NCI-H1417 (cell line): ENCODE measurements at places on chromosomes 4 and X.

GRCh38 chrX:3526071-3526470 is 179.6 kb upstream of the MXRA5 start:
- DNase-seq = no peak

- no peak for DNase-seq
Observed at GRCh38 chrX:107601326-107601725, 27.0 kb upstream of the PRPS1 start.

DNA sequence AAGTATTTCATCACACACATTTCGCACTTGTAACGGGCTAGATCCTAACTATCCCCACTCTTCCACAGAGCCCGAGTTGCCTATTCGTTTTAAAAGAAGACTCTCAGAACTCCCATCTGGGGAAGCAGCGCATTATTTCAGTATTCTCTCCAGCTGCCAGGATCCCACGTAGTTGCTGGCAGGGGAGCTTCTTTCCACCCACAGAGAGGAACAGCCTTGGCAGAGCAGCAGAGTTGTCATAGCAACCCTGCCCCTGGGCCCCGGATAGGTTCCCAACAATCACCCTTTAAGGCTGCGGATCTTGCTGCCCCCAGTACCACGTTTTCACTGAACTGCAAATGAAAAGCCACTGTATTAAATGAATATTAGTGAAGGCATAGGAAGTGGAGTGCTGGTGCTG is 106.7 kb downstream of the GPM6A start:
- DNase-seq = no peak

DNA sequence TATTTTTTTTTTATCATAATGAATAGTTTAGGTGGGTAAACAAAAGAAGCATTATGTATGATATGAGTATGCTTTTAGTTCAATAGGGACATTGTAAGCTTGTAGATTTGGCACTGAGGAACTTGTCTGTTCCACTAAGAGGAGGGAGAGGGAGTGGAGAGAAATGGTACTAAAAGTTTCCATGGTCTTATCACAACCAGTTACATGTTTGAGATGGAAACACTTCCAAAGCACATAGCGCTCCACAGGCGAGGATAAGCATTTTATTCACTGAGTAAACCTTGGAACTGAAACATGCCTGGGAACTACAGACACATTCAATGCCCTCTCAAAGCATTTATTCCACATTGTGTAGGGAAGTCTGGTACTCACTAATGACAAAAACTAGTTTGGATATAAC is 15.5 kb downstream of the MYOZ2 start:
- no peak for DNase-seq

DNA sequence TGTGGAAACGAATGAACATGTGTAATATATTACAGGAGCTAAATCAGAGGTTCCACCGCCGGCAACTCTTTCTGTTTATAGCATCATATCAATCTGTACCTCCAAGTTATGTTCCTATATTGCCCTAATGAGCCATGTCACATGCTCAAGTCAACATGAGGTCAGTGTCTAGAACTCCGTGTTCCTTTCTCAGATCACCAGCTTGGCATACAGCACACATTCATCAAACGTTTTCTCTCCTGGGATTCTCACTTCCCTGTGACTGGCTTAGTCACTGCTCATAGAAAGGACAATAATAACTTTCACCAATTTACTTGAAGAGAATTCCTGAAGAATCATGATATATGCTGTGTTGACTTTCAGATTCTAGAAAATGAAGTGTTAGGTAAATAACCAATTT is 532.0 kb upstream of the SPANXN1 start:
- DNase-seq = no peak

- no peak for DNase-seq
Observed at GRCh38 chr4:122195718-122196117, 43.6 kb downstream of the BLTP1 start.

DNA sequence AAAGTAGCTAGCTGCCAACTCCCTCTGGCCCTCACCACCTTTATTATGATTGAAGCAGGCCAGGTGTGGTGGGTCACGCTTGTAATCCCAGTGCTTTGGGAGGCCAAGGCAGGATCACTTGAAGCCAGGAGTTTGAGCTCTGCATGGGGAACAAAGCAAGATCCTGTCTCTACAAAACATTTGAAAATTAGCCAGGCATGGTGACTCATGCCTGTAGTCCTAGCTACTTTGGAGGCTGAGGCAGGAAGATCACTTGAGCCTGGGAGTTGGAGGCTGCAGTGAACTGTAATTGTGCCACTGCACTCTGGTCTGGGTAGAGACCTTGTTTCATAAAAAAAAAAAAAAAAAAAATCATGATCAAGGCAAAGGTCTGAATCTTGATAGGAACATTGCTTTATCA is 467.0 kb upstream of the DIPK2B start:
- DNase-seq = no peak

DNA sequence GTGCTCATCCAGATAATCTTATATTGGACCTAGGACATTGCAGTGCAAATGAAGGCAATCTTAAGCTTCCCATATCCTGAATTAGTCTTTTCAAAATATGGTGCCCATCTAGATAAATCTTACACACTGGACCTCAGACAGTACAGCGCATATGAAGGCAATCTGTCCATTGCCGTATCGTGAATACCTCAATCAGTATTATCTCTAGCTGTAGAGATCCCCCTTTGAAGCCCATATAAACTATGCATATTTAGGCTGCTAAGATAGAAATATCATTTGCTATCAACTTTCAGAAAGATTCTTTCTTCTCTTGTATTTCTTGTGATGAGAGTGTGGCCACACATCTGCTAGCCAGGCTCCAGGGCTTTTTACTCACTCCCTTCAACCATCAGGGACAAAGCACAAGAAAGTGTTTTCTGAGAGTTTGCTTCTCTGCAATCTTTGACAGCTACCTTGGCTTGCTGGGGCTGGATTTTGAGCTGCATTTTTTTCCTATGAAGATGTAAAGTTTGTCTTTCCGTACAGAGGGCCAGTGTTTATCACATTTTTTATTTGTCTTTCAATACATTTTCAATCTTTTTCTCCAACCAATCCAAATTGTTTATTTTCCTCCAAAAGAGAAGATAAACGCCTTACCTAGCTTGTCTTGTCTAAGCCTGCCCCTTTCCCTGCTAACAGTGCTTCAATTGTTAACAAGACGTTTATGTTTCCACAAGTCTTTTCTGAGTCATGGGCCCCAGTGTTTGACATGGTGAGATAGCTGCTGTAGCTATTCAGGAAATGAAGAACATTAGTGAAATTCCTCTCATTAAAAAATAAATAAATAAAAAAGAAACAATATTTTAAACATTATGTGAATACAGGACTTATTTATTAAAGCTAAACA is 57.6 kb upstream of the FAT1 start:
- no peak for DNase-seq

DNA sequence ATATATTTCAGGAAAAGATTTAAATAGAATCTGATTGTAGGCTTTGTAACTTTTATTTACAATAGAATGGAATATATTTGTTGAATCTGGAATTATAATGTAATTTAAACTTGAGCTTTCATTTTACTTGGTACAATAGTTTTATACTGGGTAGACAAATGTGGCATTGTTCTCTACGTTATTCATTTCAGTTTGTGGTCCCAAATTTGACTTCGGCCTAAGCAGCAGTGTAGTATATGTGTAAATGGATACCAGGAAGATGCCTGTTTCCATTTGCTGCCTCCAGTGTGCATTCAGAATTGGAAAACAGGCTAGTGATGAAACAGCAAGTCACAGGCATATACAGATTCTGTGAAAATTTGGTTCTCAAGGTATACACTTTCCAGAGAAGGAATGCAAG is 77.8 kb downstream of the CLDN22 start:
- no peak for DNase-seq

GRCh38 chr4:30866907-30867306 is 146.7 kb downstream of the PCDH7 start:
- DNase-seq = no peak

DNA sequence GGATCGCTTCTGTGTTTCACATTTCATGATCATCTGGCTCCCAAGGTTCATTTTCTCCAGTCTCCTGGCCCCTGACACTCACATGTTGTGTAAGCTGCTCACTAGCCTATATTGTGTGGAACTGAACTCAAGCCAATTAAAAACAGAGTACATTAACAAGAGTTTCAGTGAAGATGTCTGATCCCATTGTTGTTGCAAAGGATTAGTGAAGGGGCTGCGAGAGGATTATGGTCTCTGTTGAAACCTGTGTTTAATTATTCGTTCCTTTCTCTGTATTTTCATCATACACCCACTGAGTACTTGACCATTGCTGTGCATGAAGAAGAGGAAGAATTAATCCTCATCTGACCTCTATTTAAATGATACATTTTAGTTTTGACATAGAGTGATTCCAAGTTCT is 54.7 kb downstream of the AFF2 start:
- DNase-seq = no peak

DNA sequence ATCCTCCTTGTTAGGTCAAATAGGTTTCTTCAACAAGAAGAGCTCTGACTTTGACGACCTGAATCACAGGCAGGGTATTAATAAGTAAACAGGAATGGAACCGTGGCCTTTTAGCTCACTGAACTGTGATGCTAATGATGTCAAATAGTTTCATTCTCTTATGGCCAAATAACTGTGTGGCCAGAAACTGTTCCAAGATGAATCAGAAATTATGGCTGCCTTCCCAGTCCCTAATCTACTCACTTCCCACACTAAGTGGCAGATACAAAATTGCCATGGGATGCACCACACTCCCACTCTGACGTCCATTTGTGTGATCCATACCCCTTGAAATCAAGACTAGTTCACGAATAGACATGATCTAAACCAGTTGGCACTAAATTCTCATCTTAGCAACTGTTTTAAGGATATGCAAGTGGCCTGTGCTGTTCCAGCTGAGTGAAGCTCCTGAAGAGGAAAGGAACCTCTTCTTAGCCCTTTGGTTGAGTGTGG is 455.4 kb downstream of the IL15 start:
- DNase-seq = no peak

- no peak for DNase-seq
Observed at GRCh38 chrX:19964017-19964710, 26.7 kb downstream of the BCLAF3 start.

GRCh38 chr4:40601641-40602040 is 28.0 kb downstream of the RBM47 start:
- no peak for DNase-seq

- no peak for DNase-seq
Observed at GRCh38 chr4:45147866-45148265, 421.5 kb upstream of the GNPDA2 start.

GRCh38 chrX:122188751-122189150 is 995.3 kb upstream of the GRIA3 start:
- DNase-seq = no peak

- DNase-seq = no peak
Observed at GRCh38 chrX:42725196-42725595, 52.8 kb downstream of the PPP1R2C start.

GRCh38 chr4:37797923-37798322 is 28.6 kb upstream of the PGM2 start:
- DNase-seq = no peak

DNA sequence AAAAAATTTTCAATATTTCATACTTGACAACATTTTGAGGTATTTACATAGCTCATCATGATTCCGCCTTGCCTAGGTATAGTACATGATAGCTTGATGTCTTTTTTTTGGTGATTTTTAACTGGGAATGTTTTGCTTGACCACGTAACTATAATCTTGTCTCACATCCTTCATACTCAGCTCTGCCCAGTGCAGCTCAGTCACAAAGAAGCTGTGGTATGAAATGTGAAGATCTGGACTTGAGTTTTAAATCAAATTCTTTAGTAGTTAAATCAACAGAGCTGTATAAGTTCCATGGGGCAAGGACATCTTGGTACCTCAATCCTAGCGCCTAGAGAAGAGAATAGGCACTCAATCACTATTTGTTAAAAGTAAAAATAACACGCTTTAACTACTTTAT is 276.3 kb upstream of the DKK2 start:
- DNase-seq = no peak

DNA sequence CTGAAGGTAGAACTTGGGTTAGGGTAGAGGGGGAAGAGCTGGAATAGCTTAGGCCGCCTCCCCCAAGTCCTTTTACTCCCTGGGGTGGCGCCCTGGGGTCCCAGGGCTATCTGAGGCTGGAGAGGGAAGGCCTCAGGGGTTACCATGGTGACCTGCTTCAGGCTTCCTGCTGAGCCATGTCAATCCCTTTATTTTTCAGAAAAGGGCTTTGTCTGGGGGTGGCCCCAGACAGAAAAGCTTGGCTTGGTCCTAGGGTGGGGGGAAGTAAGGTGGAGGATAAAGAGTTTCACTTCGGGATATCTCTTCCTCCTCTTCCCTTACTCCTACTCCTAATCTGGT is 6.3 kb downstream of the EFNB1 start:
- no peak for DNase-seq

DNA sequence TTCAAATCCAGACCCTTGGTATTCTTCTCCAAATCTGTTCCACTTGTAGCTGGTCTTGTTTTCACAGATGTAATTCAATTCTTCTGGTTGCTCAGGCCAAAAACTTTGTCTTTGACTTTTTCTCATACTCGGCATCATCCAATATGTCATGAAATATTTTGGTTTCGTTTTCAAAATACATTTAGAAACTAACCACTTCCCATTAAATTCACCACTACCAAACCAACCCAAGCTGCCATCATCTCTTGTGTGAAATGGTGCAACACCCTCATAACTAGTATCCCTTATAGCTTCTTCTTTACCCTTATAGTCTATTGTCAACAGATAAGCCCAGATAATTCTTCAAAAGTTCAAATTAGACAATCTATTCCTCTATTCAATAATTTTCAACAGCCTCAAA is 192.1 kb downstream of the PRR32 start:
- DNase-seq = no peak

- DNase-seq = peak; percentile 99
Observed at GRCh38 chr4:133565379-133565778, 416.3 kb downstream of the PCDH10 start.

- DNase-seq = peak; percentile 53
Observed at GRCh38 chrX:111372086-111372485, 39.9 kb downstream of the DCX start.

DNA sequence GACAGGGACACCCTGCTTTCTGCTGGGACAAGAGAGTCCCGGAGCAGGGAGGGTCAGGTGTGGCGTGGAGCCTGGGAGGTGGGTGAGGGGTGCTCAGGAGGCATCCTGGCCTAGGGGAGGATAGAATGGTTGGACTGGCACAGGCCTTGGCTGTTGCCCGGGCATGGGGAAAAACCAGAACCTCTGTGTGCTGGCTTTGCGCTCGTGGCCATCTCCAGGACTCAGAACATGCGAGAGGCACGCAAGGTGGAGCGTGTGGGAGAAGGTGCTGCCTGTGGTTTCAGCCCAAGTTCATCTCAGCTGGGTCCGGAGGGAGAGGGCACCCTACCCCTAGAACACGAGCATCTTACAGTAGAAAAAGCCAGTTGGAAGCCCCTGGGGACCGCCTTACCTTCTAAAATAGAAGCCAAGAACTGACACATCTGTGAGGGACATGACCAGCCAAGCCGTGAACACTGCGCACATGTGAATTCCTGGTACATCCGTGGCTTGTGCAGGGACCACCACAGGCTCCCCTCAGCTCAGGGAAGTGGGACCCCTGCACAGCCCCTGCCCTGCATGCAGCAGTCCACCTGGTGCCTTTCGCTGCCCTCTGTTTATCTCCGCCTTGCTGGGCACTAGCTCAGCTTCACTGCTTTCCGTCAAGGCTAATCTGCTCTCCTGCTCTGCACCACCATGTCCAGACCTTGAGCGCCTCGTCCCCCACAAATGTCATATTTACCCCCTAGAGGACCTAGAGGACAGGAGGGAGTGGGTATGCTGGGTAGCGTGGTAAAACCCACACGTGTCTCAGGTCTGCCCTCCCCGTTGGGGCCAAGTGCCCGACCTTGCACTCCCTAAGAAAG is 13.5 kb downstream of the MSANTD1 start:
- no peak for DNase-seq
